ENCODE measurements at places on chromosomes 7 and 10.
A peak's percentile ranks its signal among the peaks of the same experiment; 100 is the strongest.

- DNase-seq, result no peak
Measured at GRCh38 chr10:78260141-78260540, 226.5 kb downstream of the RPS24 start.

GRCh38 chr10:127577376-127578258, 28.5 kb downstream of the NPS start:
- no peak for DNase-seq

GRCh38 chr10:79026341-79026761, 42.4 kb upstream of the ZMIZ1 start:
- DNase-seq, result no peak

DNA sequence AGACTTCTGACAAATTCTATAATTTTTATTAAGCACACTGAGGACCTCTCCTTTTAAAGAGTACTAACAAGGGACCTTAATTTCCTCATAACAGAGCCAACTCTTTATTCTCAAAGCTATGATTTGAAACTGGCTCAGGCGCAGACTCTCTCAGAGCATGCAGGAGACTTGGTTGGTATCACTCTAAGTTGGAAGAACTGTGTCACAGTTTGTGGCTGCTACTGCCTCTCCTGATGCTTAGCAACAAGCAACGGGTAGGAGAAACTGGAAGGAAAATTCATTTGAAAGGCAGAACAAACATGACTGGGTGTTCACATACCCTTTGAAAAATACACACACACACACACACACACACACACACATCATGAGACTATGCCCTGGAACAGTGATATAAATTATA, 33.3 kb downstream of the ENO4 start:
- DNase-seq, result no peak

GRCh38 chr10:23281044-23281433, 63.6 kb downstream of the C10orf67 start:
- DNase-seq, result no peak

GRCh38 chr7:2814946-2815874, 28.9 kb downstream of the GNA12 start:
- DNase-seq, result no peak

GRCh38 chr7:106626376-106627164, 34.4 kb downstream of the CCDC71L start:
- DNase-seq, result no peak

DNA sequence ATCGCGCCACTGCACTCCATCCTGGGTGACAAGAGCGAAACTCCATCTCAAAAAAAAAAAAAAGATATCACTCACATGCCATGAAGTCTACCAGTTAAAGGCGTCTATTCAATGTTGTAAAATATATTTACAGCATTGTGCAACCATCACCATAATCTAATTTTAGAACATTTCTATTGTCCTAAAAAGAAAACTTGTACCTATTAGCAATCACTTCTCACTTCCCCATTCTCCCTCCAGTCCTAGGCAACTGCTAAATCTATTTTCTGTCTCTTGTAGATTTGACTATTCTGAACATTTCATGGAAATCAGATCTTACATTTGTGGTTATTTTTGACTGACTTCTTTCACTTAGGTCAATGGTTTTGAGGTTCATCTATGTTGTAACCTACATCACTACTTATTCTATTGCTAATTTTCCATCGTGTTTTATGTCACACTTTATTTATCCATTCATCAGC, 25.2 kb upstream of the OTUD1 start:
- peak; percentile 52 for DNase-seq

DNA sequence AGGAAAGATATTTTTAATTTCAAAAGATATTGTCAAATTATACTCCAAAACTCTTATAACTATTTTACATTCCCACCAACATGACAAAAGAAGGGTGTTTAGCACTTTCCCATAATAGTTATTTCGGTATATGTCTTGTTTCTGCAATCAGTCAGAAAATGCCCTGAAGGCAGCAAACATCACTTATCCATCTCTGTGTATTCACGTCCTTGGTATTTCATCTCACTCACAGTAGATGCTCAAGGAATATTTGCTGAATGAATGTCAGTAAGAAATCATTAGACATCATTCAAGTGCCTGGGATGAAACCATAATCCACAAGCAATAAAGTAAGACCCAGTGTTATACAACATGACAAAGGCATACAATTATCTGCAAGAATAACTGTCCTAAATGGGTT, 112.7 kb downstream of the GFRA1 start:
- no peak for DNase-seq
